Melanocyte of skin (primary cell): ENCODE measurements at places on chromosomes 4 and X. TPM values are rescaled to one million over a fixed set of nuclear protein-coding genes. Genes with fewer than 3 reads are reported as not detected.

The ERCC6L gene
- total RNA-seq: 2.5 and 2.8 TPM in 2 replicates

The GYPE gene
- not detected in 2 replicates for total RNA-seq

The TMEM131L gene
- total RNA-seq: 8.3 and 18.9 TPM in 2 replicates

The C4orf54 gene
- total RNA-seq: 0.31 and 0.67 TPM in 2 replicates

The PWWP3B gene
- total RNA-seq: not detected in 2 replicates

The MXRA5 gene
- total RNA-seq: under 0.01 TPM in 1 of 2 replicates, not detected in the other

The WDFY3 gene
- 52.7 and 101 TPM in 2 replicates for total RNA-seq

The GPR82 gene
- not detected in 2 replicates for total RNA-seq
